IgD-negative memory B cell (primary cell): ENCODE measurements at places on chromosomes 11 and 22. TPM values are rescaled to one million over a fixed set of nuclear protein-coding genes. Genes with fewer than 3 reads are reported as not detected.

The DRD2 gene
- not detected for polyA plus RNA-seq

The SLC29A2 gene
- 3.0 TPM for polyA plus RNA-seq

The MMP12 gene
- polyA plus RNA-seq, result not detected

The USH1C gene
- polyA plus RNA-seq, result not detected

The VPREB1 gene
- 1.4 TPM for polyA plus RNA-seq

The TRIM49 gene
- not detected for polyA plus RNA-seq

The OR10A5 gene
- not detected for polyA plus RNA-seq

The BLID gene
- polyA plus RNA-seq, result not detected

The SAA1 gene
- not detected for polyA plus RNA-seq

The MYBPC3 gene
- polyA plus RNA-seq, result not detected

The ACTN3 gene
- polyA plus RNA-seq, result not detected

The E2F8 gene
- not detected for polyA plus RNA-seq

The TBRG1 gene
- polyA plus RNA-seq, result 35.9 TPM

The SDHAF2 gene
- polyA plus RNA-seq, result 86.0 TPM

The KRTAP5-8 gene
- polyA plus RNA-seq, result not detected

The RAB36 gene
- 1.8 TPM for polyA plus RNA-seq

The ANO9 gene
- polyA plus RNA-seq, result 4.9 TPM

The HEPHL1 gene
- polyA plus RNA-seq, result 0.04 TPM

The FAM118A gene
- polyA plus RNA-seq, result 24.0 TPM

The ABTB2 gene
- 0.04 TPM for polyA plus RNA-seq

The GLYATL1B gene
- polyA plus RNA-seq, result 0.26 TPM

The LDHAL6A gene
- not detected for polyA plus RNA-seq

The TMEM225 gene
- polyA plus RNA-seq, result not detected
